ENCODE measurements at places on chromosomes 12 and 14.

DNA sequence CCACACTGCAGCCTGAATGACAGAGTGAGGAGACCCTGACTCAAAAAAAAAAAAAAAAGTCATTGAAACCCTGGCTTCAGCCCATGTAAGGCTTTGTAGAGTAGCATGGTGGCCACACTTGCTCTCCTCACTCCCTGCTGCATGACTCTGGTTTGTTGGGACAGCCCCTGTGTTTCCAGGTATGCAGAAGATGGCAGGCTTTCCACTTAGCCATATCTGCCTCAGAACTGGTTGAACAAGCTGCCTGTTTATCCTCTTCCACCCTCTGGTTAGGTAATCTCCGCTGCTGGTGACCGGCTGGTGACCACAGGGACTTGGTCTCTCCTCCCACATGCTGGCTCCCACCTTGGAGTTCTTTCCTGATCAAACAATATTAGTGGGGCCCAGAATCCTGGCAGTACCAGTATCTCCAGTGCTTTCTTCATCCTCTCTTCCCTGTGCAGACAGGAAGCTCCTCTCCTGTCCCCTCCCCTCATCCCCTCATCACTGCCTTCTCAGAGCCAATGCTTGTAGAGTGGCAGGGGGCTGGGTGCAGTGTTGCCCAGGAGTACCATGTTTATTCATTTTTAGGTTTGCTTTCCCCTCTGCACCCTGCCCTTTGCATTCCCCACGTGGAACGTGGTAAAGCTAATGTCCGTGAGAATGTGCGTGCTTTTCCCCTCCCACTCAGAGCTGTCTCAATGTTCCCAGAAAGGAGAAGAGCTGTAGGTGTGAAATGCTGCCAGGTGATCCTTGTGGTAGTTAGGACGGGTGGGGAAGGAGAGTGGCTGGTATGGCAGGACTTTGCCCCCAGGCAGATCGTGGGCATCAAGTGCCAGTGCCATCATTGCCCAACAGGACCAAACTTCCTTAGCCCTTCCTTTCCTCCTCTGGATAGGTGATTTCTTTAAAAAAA is 11.3 kb downstream of the ABHD12B start:
- DNase-seq = no peak

- DNase-seq = no peak
Observed at GRCh38 chr14:94975366-94975765, 182.0 kb downstream of the DICER1 start.

DNA sequence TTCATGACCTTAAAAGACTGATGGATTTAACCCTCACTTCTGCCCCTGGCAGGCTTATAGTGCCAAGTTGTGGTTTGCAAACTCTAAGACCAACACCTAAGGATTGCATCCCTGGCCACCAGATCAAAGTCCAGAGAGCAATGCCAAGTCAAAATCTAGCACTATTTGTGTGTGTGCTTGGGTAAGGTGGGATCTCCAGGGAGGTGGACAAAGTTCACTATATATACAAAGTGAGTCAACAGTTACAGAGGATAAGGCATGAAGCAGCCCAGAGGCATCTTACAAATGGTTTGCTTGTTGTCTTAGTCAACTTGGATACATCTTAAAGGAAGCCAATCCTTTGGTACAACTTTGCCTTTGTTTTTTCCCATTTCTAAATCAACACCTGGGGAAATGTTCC is 137.3 kb downstream of the MSRB3 start:
- DNase-seq = no peak

GRCh38 chr12:110965574-110965973 is 45.2 kb upstream of the MYL2 start:
- no peak for DNase-seq

Data from COR-L47 (cell line).